Thoracic aorta (tissue), 2 donors: ENCODE measurements at places on chromosomes 7 and 10.

DNA sequence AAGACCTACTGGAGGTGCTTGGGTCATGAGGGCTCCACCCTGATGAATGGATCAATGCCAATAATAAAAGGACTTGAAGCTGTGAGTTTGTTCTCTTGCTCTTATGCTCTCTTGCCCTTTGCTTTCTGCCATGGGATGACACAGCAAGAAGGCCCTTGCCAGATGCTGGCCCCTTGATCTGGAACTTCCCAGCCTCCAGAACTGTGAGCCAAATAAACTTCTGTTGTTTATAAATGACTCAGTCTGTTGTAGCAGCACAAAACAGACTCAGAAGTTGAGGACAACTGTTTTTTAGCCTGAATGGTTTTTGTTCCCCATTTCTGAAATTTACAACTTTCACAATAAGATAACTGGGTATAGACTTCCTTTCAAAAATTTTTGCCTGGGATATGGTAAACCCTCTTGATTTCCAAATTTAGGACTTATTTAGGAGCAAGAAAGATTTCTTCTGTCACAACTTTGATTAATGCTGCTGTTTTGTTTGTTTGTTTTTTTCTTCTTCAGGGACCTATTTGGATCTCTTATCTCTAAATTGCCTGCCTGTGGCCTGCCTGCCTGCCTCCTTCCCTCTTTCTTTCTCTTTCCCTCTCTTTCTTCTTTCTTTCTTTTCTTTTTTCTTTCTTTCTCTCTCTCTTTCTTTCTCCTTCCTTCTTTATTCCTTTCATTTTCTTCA lies 12.1 kb downstream of the ENTPD1 start:
- no peak for DNase-seq

DNA sequence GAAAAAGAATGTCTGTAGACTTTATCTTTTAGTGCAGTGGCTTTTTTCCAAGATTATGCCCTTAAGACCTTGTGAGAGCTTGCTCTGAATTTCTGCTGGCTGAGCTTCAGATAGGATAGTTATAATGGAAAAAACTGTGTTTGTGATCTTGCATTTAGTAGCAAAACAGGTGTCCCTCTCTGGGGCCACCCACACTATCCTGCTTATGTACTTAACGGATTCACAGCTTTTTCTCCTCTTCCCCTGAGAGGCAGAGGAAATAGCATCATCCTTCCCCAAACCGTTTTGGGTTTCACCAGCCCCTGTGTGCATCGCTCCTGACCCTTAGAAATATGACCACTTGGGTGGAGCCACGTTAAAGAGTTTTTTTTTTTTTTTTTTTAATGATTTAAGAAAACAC lies 101.2 kb downstream of the RAB18 start:
- DNase-seq, result no peak

DNA sequence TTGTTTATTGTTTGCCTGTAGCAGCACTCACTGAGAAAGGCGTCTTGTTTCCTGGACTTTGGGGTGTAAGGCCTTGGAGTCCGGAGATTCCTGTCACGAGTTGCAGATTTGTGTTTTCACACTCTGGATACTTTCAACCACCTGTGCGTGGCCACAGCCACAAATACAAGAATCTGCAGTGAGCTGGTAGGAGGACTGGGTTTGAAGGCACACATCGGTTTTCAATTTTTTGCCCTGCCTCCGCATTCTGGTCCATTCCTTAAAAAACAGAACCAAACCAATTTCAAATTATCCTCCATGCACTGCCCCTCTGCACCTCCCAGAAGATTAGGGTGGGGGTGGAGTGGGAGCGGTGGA lies 619 bp downstream of the EXOC4 start:
- no peak for DNase-seq

DNA sequence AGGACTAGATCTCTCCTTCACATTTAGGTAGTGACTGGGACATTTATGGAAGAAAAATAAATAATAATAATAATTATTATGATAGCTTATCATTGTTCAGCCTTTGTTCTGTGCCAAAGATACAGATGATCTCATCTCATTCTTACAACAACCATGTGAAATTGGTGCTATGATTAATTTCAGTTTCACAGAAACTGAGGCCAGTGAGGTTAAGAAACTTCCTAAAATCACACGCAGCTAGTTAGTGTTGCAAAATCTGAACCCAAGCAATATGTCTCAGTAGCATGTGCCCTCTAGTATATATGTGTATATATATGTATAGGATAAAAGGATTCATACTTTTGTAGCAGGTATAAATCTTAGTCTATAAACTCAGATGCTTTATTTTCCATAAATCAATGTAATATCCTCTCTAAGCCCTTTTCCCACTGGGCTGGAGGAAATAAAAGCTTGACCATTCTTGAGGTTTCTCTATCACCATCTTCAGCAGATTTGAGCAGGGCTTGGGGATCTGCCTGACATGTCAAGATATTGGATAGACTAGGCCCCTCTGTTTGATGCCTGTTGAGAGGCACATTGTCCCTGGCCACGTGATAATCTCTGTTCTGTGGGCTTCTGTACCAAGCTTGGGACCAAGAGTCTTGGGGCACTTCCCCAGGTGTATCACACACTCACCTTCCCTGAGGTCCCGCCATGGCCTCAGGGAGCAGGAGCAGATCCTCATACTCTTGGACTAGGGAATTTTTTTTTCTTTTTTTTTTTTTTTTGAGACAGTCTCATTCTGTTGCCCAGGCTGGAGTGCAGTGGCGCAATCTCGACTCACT lies 172.6 kb upstream of the NRP1 start:
- DNase-seq, result no peak

DNA sequence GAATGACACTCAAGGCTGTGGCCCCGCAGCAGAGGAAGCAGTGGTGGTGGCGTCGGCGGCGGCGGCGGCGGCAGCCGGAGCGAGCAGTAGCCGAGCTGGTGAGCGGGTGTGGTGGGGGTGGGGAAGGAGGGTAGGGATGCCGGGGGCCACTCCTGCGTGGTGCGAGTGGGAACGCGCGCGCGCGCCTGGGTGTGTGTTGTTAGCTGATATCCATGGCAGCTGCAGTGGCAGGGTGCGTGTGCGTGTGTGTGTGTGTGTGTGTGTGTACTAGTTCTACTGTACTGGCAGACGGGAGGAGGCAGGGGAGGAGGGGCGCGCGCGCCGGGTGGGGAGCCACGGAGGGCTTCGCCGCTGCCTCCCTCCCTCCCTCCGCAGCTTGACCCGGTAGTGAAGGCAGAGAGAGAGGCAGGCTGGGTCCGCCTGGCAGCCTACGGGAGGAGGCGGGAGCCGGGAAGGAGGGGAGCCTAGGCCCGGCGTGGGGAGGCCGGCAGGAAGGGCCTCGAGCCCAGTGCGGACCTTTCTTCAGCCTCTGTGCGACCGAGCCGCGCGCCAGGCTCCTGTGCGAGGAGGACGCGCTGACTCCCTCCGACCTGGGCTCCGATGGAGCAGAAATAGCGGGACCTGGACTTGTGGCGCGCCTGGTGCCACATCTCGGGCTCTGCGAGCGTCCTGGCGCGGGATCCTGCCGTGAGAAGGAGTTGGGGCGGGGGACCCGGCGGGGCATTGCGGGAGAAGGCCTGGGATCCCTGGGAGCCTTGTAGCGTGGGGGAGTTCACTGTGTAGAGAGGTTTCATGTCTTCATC lies at the start of gene MAGI2:
MAGI2 (minus strand) TSS at position 110 of the 803 bp plus-strand sequence. CDS start 347 bp downstream, outside the sequence.
- peak; percentile 72 for DNase-seq

GRCh38 chr7:101162551-101163278 lies 2.7 kb downstream of the VGF start:
- DNase-seq, result no peak

- DNase-seq, result no peak
Observed at GRCh38 chr7:24227603-24228359, 56.2 kb upstream of the NPY start.

GRCh38 chr10:52688899-52689298 lies 83.7 kb downstream of the MBL2 start:
- no peak for DNase-seq

- DNase-seq, result no peak
Observed at GRCh38 chr10:36042135-36042534, 400.0 kb upstream of the FZD8 start.

DNA sequence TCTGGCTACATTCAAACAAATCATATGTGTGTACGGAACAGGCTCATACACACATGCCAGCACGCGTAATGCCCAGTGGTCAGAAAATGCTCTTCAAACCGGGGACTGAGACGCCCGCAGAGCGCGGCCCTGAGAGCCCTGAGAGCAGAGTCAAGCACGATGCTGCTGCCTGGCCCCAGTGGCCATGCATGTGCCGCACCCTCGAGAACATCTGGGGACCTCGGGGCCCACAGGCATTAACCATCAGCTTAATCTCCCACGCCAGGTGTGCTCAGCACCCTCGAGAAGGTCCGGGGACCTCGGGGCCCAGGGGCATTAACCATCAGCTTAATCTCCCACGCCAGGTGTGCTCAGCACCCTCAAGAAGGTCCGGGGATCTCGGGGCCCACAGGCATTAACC lies 163.1 kb downstream of the PTPRN2 start:
- no peak for DNase-seq

DNA sequence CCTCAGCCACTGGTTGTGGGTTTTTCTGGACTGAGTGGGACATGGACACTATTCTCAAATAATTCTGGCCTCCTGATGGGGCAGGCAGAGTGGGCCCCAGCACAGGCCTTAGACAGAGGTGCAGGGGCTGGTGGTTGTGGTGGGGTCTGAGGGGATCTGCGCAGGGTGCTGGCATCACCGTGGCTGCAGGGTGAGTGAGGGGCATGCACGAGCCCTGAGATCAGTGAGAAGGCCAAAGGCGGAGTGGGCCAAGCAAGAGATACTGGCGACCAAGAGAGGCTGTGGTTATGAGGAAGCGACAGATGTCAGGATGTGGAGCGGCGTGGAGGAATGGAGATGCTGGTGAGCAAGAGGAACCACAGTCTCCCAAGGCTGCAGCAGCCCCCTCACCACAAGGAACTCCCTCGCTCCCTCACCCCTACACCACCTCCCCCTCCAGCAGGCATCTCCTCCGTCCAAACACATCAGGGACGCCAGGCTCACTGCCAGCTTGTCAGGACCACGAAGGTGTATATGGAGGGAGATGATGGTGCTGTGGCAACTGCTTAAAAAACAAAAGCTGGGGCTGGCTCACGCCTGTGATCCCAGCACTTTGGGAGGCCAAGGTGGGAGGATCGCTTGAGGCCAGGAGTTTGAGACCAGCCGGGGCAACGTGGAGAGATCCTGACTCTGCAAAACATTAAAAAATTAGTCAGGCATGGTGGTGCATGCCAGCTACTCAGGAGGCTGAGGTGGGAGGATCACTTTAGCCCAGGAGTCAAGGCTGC lies 9.6 kb downstream of the PRF1 start:
- no peak for DNase-seq

DNA sequence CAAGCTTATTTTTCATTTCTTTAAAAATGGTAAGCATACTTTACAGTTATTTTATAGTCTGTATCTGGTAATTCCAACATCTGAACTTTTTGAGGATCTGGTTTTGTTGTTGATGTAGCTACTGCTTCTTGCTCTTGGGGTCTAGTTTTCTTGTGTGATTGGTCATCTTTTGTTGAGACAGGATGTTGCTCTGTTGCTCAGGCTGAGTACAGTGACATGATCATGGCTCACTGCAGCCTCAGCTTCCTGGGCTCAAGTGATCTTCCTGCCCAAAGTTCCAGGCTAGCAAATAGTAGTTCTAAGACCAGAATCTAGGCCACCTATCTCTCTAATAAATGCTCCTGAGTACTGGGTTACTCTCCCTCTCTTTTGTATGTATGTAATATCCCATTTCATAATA lies 75.7 kb downstream of the NRCAM start:
- DNase-seq, result no peak

DNA sequence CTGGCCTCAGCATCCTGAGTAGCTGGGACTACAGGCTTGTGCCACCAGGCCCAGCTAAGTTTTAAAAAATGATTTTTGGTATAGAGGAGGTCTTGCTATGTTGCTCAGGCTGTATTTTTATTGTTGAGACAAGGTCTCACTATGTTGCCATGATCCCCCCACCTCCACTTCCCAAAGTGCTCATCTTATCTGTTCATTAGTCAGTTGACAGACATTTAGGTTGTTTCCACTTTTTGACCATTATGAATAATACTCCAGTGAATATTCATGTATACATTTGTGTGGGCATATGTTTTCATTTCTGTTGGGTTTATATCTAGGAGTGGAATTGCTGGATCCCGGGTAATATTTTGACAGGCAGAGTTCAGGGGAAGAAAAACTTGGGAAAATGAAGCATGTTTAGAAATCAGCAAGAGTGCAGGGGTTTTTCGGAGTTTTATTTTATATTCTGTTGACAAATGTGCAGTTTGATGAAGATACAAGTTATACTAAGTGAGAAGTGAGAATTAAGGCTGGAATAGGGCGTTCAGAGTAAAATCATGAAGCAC lies 2.7 kb upstream of the SCD start:
- no peak for DNase-seq

DNA sequence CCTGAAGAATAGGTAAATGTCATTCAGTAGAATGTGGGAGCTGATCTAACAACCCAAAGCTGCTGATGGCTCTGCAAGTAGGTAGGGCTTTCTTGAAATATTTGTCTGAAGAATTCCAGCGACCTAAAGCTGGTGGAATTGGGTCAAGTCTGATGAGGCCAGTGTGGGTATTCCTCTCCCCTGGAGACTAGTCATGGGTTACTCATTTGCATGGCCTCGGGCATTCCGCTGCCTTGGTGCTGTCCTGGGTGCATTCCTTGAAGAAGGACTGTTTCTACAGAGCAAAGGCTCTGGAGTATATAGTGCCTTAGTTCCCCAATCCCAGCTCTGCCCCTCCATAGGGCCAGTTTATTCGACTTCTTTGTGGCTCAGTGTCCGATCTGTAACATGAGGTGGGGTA lies 19.2 kb downstream of the PDK4 start:
- DNase-seq, result no peak

- no peak for DNase-seq
Observed at GRCh38 chr10:129462257-129462795, 4.7 kb upstream of the MGMT start.

DNA sequence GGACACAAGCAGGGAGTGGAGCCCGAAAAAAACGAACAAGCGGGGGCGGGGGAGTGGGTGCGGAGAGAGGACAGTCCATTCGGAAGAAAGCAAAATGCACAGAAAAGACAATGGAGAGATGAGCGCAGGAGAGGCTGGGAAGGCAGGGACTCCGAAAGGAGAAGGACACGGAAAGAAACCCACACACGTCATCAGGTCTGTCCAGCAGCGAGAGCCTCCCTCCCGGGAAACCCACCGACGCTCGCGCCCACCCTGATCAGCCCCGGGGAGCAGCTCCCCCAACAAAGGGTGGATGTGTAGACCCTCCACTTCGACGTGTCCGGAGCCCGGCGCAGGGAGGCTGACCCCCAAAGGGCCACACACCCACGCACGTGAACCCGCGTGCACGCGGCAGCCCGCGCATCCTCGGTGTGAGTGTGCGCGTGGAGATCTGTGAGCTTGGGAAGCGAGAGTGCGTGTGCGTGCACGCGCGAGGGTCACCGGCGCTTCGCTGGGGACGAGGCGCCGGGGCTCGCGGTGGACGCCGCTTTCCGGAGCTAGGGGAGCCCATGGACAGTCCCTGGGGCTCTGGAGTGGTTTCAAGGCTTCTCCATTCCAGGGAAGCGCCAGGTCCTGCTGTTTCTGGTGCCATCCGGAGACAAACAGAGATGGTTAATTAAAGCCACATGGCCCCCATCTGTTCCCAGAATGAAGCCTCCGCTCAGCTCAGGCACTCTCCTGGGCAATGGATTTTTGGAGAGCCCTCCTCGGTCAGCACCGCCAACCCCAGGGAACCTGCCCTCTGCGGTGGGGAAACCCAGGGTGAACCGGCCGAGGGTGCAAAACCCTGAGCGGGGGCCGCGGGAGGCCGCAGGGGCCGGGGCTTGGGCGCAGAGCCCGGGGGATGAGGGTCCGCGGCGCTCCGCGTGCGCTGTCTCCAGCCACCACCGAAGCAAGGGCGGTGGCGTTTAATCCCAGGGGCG lies 916 bp downstream of the LAMB1 start:
- DNase-seq, result no peak

- no peak for DNase-seq
Observed at GRCh38 chr10:2955064-2955463, 112.3 kb upstream of the PFKP start.

- DNase-seq, result no peak
Observed at GRCh38 chr7:2864999-2865670, 21.0 kb upstream of the GNA12 start.
